ENCODE measurements at places on chromosomes 7 and 10.

- no peaks in the 10 kb centered on the region for H3K4me1 ChIP-seq
- H3K27me3 ChIP-seq: no peaks in the 10 kb centered on the region
- no peaks in the 10 kb centered on the region for H3K36me3 ChIP-seq
- no peak overlapping the region for H3K4me3 ChIP-seq
- H3K27ac ChIP-seq: no peak overlapping the region
- DNase-seq: no peak
Observed at GRCh38 chr7:117076426-117076943, 123.2 kb downstream of the ST7 start.

GRCh38 chr10:131803860-131804425 lies 96.9 kb upstream of the PPP2R2D start:
- H3K4me1 ChIP-seq: no peaks in the 10 kb centered on the region
- no peak overlapping the region for H3K4me3 ChIP-seq
- H3K27ac ChIP-seq: no peak overlapping the region
- no peaks in the 10 kb centered on the region for H3K27me3 ChIP-seq

DNA sequence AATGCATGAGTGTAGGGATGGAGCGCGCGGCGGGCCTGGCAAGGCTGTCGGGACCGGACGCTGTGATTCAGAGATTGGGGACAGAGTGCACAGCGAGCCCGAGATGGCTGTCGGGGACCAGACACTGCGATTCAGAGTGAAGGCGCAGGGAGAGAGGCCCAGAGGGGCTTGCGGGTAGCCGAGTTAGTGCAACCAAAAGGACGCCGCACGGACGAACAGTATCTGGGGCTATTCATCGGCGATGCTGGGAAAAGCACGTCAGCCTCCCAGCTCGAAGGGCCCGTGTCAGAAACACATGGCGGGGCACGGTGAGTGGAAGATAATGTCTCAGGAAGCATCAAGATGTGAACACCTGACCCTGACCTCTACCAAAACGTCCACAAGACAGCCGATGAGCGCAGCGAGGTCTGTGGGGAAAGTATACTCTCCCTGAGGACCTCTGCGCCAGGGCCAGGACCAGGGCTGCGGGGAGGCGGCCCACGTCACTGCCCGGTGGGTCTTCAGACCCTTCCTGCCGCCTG lies 215.8 kb downstream of the ZMYND11 start:
- no peaks in the 10 kb centered on the region for H3K27me3 ChIP-seq
- no peaks in the 10 kb centered on the region for H3K4me1 ChIP-seq
- H3K27ac ChIP-seq: no peak overlapping the region
- no peaks in the 10 kb centered on the region for H3K36me3 ChIP-seq
- no peak overlapping the region for H3K4me3 ChIP-seq
- DNase-seq: no peak

DNA sequence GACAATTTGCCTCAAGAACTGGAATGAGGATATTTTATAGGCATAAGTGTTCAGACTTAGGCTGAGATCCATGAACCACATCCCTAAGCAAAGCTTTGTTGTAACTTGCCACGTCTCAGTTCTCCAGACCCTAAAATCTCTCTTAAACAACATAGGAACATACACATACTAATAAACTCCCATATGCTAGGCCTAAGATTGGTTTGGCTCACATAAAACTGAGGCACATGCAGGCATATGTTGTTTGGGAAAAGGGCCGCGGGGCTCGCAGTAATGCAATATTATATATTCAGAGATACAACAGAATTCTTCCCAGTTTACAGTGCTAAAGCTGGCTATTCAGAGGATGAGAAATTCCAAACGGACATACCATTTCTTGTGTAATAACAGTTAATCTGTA lies 61.0 kb downstream of the DOCK4 start:
- no peak for DNase-seq
- no peaks in the 10 kb centered on the region for H3K4me1 ChIP-seq
- H3K27ac ChIP-seq: no peak overlapping the region
- H3K4me3 ChIP-seq: no peak overlapping the region
- H3K36me3 ChIP-seq: no peaks in the 10 kb centered on the region

DNA sequence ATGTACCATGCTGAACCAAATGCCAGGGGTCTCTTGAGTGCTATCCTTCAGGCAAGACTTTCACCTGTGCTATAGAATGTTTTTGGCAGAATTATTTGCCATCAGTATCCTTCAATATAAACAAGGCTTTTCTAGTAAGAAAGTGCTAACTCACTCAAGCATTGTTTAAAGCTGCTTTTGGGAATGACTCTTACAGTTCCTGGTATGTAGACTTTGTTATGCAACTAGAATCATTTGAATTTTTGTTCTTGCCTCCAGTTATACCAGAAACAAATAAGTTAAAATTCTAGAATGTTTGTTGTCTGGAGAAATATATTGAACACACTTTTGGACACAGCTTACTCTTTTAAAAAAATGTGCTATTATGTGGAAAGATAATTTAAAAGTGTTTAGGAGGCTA lies 39.5 kb upstream of the RTKN2 start:
- H3K27ac ChIP-seq: no peak overlapping the region
- no peak overlapping the region for H3K4me3 ChIP-seq
- no peaks in the 10 kb centered on the region for H3K27me3 ChIP-seq
- no peaks in the 10 kb centered on the region for H3K36me3 ChIP-seq
- DNase-seq: no peak
- H3K4me1 ChIP-seq: no peaks in the 10 kb centered on the region

DNA sequence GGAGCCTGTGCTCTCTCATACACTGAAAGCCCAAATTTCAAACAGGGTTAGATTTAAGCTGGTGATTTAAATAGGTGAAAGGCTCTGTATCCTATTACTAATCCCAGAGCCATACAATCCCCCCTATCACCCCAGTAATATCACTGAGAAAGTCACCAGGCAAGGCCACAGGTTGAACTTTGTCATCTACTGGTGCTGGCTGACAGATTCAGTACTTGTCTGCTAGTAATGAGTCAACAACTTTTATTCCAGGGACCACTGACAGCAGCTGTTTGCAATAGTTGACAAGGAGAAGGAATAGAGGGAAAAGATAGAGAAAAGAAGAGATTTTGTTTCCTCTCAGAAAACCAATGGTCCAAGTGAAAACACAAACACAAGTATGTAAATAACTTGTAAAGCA lies 10.4 kb downstream of the ASB15 start:
- no peak overlapping the region for H3K4me3 ChIP-seq
- no peak overlapping the region for H3K27ac ChIP-seq

GRCh38 chr10:109996766-109997171 lies 11.0 kb upstream of the ADD3 start:
- no peaks in the 10 kb centered on the region for H3K4me1 ChIP-seq
- no peak overlapping the region for H3K27ac ChIP-seq
- DNase-seq: no peak
- no peak overlapping the region for H3K4me3 ChIP-seq

DNA sequence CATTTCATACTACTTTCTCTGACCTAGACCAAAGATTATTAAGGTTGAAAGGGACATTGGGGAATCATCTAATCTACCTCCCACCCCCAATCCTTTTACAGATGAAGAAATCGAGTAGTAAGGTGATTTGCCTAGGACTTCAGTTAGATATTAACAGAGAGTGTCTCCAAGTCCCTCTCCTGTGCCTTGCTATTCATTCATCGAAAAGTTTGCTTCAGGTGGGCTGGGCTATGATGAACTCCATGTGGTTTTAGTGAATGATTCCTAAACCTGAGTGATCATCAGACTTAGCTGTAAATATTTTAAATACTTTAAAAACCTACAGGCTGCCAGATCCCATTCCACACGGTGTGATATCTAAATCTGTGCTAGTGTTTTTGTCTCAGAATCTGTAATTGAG lies 259.4 kb upstream of the SORCS1 start:
- no peak overlapping the region for H3K27ac ChIP-seq
- no peak overlapping the region for H3K4me3 ChIP-seq
- no peaks in the 10 kb centered on the region for H3K4me1 ChIP-seq
- no peaks in the 10 kb centered on the region for H3K36me3 ChIP-seq
- no peak for DNase-seq
- H3K27me3 ChIP-seq: no peaks in the 10 kb centered on the region

- no peak overlapping the region for H3K27ac ChIP-seq
- H3K4me3 ChIP-seq: no peak overlapping the region
- no peak for DNase-seq
- no peaks in the 10 kb centered on the region for H3K27me3 ChIP-seq
Observed at GRCh38 chr7:11447106-11447505, 384.9 kb downstream of the THSD7A start.

GRCh38 chr7:49767719-49768118 lies 5.7 kb upstream of the VWC2 start:
- no peak overlapping the region for H3K27ac ChIP-seq
- DNase-seq: no peak
- H3K4me1 ChIP-seq: no peaks in the 10 kb centered on the region
- no peaks in the 10 kb centered on the region for H3K27me3 ChIP-seq

- DNase-seq: no peak
- H3K4me1 ChIP-seq: no peaks in the 10 kb centered on the region
- no peak overlapping the region for H3K4me3 ChIP-seq
- no peaks in the 10 kb centered on the region for H3K27me3 ChIP-seq
- no peak overlapping the region for H3K27ac ChIP-seq
Observed at GRCh38 chr10:55062349-55062748, 261.3 kb upstream of the PCDH15 start.

DNA sequence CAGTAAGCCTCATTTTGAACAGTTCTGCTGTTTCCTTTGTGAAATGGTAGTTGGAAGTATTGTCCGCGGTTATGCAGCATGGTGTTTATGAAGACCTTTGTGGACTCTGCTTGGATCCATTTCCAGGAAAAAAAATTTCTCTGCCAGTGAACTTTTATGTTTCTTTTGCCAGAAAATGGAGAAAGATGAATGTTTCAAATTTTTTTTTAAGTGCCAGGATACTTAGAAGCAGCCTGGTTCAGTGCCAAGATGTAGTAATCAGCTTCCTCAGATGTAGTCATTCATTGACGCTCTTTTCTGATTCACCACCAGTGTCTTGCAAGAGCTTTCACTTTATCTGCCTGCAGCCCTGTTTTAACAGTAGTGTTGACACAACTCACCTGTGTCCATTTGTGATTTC lies 258.2 kb downstream of the SDK1 start:
- no peaks in the 10 kb centered on the region for H3K27me3 ChIP-seq
- H3K36me3 ChIP-seq: no peaks in the 10 kb centered on the region
- no peak for DNase-seq
- no peak overlapping the region for H3K27ac ChIP-seq
- no peaks in the 10 kb centered on the region for H3K4me1 ChIP-seq
- no peak overlapping the region for H3K4me3 ChIP-seq

DNA sequence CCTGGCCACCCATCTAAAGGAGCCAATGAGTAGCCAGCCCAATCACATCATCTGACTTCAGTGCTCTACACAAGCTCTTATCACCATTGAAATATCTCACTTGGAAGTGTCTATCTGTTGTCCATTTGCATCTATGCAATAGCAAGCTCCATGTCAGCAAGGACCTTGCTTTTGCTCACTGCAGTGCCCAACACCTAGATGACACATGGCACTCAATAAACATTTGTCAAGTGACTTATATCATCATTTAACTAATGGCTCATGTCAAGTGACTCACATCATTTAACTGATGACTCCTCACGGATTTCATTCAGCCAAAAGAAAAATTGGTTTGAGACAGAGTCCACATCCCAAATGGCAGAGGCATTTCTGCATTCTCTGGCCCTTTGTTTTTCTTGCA lies 92.9 kb upstream of the ADAM12 start:
- DNase-seq: no peak
- H3K27me3 ChIP-seq: no peaks in the 10 kb centered on the region
- no peak overlapping the region for H3K4me3 ChIP-seq
- H3K27ac ChIP-seq: no peak overlapping the region
- H3K36me3 ChIP-seq: no peaks in the 10 kb centered on the region
- no peaks in the 10 kb centered on the region for H3K4me1 ChIP-seq

GRCh38 chr7:99210265-99210970 lies 2.5 kb upstream of the KPNA7 start:
- no peaks in the 10 kb centered on the region for H3K4me1 ChIP-seq
- H3K27me3 ChIP-seq: no peaks in the 10 kb centered on the region
- no peak overlapping the region for H3K4me3 ChIP-seq
- DNase-seq: no peak

DNA sequence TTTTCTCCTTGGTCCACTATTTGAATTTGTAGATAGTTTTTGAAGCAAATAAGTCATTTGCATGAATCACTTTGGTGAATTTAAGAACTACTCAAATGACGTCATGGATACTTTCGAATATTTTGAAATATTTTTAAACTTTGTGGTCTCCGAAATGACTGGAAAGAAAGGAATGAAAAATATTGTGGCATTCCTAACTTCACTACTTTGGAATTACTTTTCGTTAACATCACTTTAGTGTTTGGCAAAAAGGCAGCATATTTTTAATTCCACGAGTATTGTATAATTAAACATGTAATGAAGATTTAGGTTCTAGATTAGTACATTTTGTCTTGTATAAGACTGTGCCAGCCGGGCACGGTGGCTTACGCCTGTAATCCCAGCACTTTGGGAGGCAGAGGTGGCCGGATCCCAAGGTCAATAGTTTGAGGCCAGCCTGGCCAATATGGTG lies 35.3 kb upstream of the ZRANB1 start:
- H3K36me3 ChIP-seq: no peaks in the 10 kb centered on the region
- no peak overlapping the region for H3K27ac ChIP-seq
- H3K4me1 ChIP-seq: no peaks in the 10 kb centered on the region
- DNase-seq: no peak
- H3K27me3 ChIP-seq: no peaks in the 10 kb centered on the region
- H3K4me3 ChIP-seq: no peak overlapping the region

DNA sequence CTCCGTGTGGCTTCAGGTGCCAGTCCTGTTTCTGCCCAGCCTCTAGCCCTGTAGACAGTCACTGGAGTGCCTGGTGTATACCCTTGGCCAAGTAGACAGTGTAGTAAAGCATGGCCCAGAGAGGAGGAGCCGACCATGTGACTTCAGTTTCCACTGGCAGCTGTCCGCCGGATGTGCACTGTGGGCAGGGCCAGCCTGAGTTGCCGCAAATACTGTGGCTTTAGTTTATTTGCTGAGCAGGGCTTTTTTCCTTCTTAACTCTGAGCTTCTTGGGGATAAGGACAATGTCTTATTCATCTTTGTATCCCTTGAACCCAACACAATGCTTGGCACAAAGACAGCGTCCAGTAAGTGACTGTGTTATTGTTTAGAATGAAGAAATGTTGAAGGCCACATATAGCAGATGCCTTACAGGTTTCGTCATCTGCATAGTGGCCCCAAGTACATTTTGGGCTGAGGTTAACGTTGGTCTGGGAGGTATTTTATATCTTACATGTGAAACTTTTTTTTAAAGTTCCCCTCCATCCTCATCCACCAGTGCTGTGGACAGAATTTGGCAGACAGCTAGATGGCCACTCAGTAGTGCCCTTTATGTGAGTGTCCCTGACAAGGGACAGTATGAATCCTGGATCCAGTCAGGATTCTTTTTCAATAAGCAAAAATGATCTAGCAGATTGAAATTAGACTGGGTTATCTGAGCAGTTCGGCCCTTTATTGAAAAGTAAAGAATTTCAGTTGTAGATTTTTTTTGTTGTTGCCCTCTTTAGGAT lies 40.6 kb downstream of the CYP17A1 start:
- peaks cover 32% of the 10 kb centered on the region for H3K36me3 ChIP-seq
- no peak overlapping the region for H3K27ac ChIP-seq
- no peaks in the 10 kb centered on the region for H3K27me3 ChIP-seq
- peak; percentile 4 for DNase-seq

- H3K27ac ChIP-seq: no peak overlapping the region
- H3K4me3 ChIP-seq: no peak overlapping the region
- no peaks in the 10 kb centered on the region for H3K36me3 ChIP-seq
- no peaks in the 10 kb centered on the region for H3K27me3 ChIP-seq
- no peaks in the 10 kb centered on the region for H3K4me1 ChIP-seq
- DNase-seq: no peak
Observed at GRCh38 chr10:120453319-120453718, 3.7 kb upstream of the PLPP4 start.

- H3K4me1 ChIP-seq: peaks cover 22% of the 10 kb centered on the region
- no peak overlapping the region for H3K4me3 ChIP-seq
- DNase-seq: no peak
- H3K27me3 ChIP-seq: no peaks in the 10 kb centered on the region
- no peaks in the 10 kb centered on the region for H3K36me3 ChIP-seq
Observed at GRCh38 chr10:110361800-110362456, 57.2 kb upstream of the SMNDC1 start.

Data from effector memory CD4-positive, alpha-beta T cell (primary cell).